ENCODE measurements at places on chromosomes 3 and 15. TPM values are rescaled to one million over a fixed set of nuclear protein-coding genes. Genes with fewer than 3 reads are reported as not detected.
A peak's percentile ranks its signal among the peaks of the same experiment; 100 is the strongest.

GRCh38 chr3:4981294-4981664 is 2.0 kb downstream of the BHLHE40 start:
- no peak for DNase-seq

- DNase-seq: no peak
Measured at GRCh38 chr15:75672646-75673425, 25.1 kb downstream of the SNX33 start.

DNA sequence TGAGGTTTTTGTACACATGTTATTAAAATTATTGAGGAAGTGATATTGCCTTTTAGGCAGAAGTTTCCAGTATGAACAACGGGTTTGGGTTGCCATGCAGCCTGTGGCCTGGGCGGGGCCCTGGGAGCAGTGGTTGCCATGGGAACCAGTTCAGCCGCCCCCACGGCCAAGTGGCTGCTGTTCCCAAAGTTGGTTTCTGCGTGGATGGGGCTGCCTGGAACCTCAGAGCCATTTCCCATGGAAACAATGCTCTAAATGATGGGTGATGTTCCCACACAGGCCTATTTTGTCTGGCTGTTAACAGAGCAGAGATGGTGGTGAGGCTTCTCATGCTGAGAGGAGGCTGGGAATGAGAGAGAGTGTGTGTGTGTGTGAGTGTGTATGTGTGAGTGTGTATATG is 19.5 kb downstream of the MRAS start:
- DNase-seq: no peak

DNA sequence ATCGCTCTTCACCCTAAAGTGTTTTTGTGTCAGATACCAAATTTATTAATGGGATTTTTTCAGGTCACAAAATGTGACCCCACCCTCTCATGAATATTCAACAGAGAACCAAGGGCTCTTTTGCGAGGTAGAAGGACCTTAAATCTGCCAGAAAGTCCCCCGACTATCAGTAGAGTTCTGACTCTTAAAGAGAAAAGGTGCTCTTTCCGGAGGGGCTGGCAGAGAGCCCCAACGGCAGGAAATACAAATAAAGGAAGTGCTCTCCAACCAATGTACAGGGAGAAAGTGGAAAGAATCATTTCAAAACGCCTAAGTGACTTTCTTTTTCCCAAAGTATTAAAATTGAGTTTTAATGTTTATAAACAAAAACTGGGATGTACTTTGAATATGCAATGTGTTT is 517.2 kb downstream of the FOXP1 start:
- DNase-seq: peak; percentile 61

- no peak for DNase-seq
Measured at GRCh38 chr3:62249855-62250543, 123.4 kb downstream of the FEZF2 start.

COL8A1 gene
- polyA plus RNA-seq: not detected

XCR1 gene
- not detected for polyA plus RNA-seq

GRCh38 chr3:69740103-69741021 is 1.1 kb downstream of the MITF start:
- no peak for DNase-seq

DNA sequence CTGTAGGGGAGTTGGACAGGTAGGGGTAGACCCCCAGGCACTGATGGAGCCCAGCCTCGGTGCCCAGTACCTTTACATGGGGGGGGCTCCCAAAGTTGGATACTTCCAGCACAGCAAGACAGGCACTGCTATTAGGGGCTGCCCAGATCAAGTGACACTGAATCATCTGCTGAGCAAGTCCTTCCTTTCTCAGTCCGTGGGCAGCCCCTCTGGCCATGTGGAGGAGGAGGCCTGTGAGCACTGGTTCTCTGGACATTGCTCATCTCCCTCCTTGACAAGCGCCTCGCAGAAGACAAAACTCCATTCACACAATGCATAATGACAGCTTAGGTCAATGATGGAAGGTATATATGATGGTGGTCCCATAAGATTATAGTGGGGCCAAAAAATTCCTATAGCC is 35.7 kb downstream of the EEFSEC start:
- no peak for DNase-seq

- DNase-seq: no peak
Measured at GRCh38 chr3:51934991-51935885, 6.5 kb downstream of the RRP9 start.

DUOX1 gene
- polyA plus RNA-seq: 0.29 TPM

GOLGA8F gene
- polyA plus RNA-seq: not detected

GRCh38 chr3:38221005-38221404 is 44.6 kb upstream of the SLC22A13 start:
- no peak for DNase-seq

- DNase-seq: no peak
Measured at GRCh38 chr3:174199696-174200095, 659.4 kb upstream of the NAALADL2 start.

TRIM69 gene
- 9.4 TPM for polyA plus RNA-seq

- DNase-seq: no peak
Measured at GRCh38 chr3:99923873-99924272, 106.2 kb downstream of the CMSS1 start.

- DNase-seq: no peak
Measured at GRCh38 chr3:112874725-112875124, 28.1 kb upstream of the CD200R1L start.

PLOD2 gene
- not detected for polyA plus RNA-seq

CHST13 gene
- 0.53 TPM for polyA plus RNA-seq

FANCD2OS gene
- not detected for polyA plus RNA-seq

RTP1 gene
- polyA plus RNA-seq: not detected

- DNase-seq: no peak
Measured at GRCh38 chr15:61367953-61368352, 138.9 kb upstream of the RORA start.

SEMA3G gene
- polyA plus RNA-seq: not detected

CYFIP1 gene
- polyA plus RNA-seq: 2.1 TPM

DNA sequence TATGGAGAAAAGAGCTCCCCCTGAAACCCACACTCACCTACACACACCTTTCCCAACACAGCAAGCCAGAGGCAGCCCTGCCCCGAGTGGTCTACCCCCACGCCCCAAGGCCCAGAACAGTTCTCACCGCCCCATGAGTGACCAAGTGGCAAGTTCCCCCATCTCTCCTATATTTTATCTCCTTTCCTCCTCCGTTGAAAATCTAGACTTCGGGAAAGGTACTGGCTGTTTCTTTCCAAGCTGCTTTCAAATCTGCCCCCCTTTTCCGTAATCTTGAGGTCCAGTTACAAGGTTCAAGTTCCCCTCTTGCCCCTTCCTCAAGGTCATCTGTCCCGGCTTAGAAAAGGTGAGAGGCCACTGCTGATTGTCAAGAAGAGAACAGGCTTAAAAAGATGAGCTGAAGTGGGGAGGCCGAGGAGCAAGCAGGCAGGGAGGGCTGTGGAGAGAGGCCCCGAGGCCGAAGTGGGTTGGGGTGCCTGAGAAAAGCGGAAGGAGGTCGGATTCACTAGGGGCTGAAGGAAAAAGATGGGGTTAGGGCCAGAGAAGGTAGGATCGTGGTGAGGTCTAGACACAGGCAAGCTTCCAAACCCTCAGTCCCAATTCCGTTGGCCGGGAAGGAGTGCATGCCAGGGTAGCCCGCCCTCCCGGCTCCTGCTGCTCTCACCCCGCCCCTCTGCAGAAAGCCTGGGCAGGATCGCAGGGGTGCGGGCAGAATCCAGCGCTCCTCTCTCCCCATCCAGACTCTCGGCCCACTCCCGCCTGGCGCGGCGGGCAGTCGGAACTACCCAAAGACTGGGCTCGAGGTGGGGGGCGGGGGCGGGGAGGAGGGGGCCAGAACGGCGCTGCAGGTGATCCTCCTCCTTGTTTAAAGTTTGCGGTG is 1.7 kb downstream of the SEMA5B start:
- peak; percentile 13 for DNase-seq

GRCh38 chr3:136008221-136008620 is 42.7 kb downstream of the PPP2R3A start:
- DNase-seq: no peak

DNA sequence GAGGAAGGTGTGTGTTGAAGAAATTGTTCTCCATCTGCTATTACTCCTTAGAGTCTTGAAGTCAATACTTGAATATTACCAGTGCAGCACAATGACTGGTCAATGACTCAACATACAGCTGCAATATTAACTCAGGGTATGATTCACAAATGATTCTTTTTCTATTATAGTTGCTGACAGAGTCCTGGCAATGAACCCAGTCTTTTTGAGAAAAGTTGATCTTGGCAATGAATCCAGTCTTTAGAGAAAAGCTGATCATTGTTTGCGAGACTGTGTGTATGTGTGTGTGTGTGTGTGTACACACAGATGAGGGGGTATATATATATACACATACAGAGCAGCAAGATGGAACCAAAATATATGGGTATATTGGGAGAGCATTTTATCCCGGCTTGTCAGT is 315.1 kb downstream of the ZNF385D start:
- DNase-seq: no peak

DNA sequence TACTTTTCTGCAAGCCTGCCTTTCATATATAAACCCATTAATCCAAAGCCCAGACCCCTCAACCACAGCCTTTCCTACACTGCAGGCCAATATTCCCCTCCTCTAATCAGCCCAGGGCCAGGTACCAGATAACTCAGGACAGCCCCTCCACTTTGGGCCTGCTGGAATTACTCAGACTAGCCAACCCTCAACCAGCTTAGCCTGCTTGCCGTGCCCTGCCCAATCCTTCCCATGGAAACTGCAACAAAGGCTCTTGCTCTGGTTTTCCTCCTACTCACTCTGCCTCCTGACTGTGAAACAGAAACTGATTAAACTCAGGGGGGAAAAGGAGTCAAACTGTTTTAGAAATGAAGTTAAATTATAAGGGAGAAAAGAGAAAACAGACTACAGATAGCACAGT is 248.1 kb downstream of the KLF13 start:
- no peak for DNase-seq

DNA sequence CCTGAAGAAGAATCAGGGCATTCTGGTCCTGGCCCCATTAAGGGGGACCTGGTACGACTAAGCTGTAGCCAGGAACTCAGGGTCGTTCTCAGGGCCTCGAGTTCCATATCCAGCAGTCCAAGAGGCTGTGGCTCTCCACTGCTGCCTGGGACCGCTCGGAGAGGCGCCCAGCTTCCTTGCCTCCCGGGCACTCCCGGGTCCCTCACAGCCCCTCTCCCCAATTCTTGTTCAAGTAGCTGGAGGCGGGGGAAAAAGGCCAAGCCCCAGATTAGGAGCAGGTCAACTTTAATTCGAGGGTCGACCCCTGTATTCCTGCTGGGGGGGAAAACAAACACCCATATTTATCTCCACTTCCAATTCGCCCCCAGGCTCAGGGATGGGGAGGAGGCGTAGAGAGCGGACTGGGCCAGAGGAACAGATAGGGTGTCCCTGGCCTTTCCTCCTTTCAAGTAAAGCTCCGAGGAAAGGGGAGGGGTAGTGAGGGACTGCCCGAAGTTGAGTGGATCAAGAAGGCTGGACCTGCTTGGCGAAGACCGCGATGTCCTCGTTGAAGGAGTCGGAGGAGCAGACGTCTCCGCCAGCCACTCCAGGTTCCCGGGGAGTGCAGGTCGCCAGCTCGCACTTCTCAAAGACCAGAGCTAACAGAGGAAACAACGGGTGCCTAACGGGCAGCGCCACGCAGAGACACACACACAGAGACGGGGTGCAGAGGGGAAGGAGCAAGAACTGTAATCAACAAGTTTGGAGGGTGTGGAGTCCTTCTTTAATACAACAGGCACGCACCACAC is 4.4 kb downstream of the MEIS2 start:
- DNase-seq: no peak

BTD gene
- 13.0 TPM for polyA plus RNA-seq

ERC2 gene
- not detected for polyA plus RNA-seq

C3orf20 gene
- not detected for polyA plus RNA-seq

DNA sequence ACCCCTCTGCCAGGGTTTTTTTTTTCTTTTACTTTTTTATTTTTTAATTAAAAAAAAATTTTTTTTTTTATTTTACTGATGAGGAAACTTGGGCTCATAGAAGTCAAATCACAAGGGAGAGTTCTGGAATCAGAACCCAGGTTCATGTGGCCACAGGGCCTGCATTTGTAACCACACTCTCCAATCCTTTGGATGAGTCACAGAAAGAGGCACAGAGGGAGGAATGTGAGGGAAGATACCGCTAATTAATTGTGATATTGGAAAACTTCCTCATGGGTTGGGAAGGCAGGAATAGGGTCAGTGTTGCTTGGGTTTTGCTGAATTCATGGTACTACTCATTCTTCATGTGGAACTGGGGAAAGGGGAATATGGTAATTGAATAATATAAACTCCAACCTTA is 132.9 kb upstream of the SLC6A11 start:
- no peak for DNase-seq

GOLGA8N gene
- polyA plus RNA-seq: 0.34 TPM

GRCh38 chr3:181313335-181313734 is 323.8 kb upstream of the DNAJC19 start:
- no peak for DNase-seq

SYNPR gene
- not detected for polyA plus RNA-seq

TLR9 gene
- polyA plus RNA-seq: 2.4 TPM

DNA sequence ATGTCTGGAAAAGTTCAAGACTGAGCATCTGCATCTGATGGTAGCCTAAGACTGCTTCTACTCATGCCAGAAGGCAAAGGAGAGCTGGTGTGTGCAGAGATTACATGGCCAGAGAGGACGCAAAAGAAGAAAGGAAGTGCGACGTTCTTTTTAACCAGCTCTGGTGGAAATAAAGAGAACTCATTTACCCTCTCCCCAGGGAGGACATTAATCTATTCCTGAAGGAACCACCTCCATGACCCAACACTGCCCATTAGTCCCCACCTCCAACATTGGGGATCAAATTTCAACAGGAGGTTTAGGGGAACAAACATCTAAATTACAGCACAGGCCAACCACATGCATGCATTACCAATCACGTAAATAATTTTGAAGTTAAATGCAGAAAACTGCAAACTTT is 1.5 kb upstream of the NCK1 start:
- no peak for DNase-seq

- no peak for DNase-seq
Measured at GRCh38 chr3:12840591-12841148, 695 bp downstream of the RPL32 start.

DNA sequence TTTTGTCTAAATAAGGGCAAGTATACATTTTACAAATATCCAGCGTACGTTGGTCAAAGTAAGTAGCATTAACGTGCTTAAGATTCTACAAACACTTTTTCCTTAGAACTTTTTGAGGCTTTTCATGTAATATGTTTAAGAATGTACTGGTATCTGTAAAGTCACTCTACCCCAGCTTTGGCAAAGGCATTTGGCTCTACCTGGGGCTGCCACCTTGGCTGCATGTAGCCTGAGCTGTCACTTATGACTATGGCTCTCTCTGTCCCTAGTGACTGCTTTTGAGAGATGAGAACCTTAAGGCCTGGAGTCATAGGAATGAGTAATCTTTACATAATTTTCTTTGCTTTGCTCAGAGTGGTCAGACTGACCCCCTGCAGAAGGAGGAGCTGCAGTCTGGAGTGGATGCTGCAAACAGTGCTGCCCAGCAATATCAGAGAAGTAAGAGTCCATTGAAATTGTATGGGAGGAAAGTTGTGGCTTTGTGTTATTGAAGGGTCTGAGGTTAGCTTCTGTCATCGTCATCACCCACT is 61.2 kb downstream of the IQGAP1 start:
- no peak for DNase-seq

- DNase-seq: no peak
Measured at GRCh38 chr3:89344076-89344475, 236.7 kb downstream of the EPHA3 start.

DLG1 gene
- polyA plus RNA-seq: 34.0 TPM
